Mesangial cell (primary cell): ENCODE measurements at places on chromosomes 1 and 21. TPM values are rescaled to one million over a fixed set of nuclear protein-coding genes. Genes with fewer than 3 reads are reported as not detected.

Gene CLIC6
- total RNA-seq, result under 0.01 TPM in 2 replicates

Gene RRP1B
- total RNA-seq, result 26.9 and 38.9 TPM in 2 replicates

Gene NDUFV3
- 39.1 and 40.9 TPM in 2 replicates for total RNA-seq

Gene DCST2
- total RNA-seq, result 0.13 TPM in 1 of 2 replicates, not detected in the other

Gene CHI3L2
- not detected in 2 replicates for total RNA-seq

Gene GNAT2
- 0.16 TPM in 1 of 2 replicates, not detected in the other for total RNA-seq

Gene KCNJ6
- 0.25 and 0.33 TPM in 2 replicates for total RNA-seq
